ENCODE measurements at places on chromosomes 7 and 10.

DNA sequence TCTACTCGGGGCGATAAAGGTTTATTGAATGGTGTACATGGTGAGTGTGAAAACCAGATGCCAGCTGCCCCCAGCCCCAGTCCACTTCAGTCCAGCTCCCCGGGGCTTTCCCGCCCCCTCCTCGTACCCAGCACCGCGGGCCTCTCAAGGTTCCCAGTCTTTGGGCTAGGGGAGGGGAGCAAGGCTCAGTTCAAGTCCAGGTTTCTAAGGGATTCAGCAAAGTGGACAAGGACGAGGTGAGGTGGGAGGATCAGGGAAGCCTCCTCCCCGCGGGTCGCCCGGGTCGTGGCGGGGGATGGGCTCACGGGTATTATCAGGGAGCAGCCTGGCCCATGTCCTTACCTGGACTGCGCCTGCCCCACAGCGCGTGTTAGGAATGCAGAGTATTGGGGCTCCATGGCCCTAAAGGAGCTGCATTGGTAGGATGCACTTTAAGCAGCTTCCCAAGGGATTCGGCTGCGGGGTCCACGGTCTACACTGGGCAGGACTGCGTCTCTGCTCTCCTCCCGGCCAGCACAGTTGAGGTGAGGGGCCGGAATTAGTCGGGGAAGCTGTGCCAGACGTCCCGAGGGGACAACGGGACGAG is 541 bp upstream of the PFKFB3 start:
- no peak for DNase-seq

DNA sequence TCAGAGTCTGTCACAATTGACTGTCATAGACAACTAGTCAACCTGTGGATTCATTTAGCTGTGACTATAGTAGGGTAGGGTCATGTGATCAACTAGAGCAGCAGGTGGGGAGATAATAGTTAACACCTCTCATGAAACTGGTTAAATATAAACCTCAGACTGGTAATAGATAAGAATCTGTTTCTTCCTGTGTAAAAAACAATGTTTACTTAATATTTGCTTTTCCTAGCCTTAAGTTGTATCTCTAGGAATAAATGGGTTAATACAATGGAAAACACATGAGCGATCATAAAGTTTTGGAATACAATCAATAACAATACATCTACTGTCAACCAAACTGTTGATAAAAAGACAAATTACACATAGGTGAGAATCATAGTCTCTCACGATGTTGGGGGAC is 43.4 kb upstream of the ITGB8 start:
- DNase-seq: no peak

- DNase-seq: no peak
These were observed at the start of gene PPP1R17 for GRCh38 chr7:31687024-31687748. Gene PPP1R17, plus strand, starts transcription at chr7:31687215. Its CDS starts 5,227 bp downstream, at chr7:31692442.

- no peak for DNase-seq
These were observed 92.0 kb upstream of the LRRTM3 start for GRCh38 chr10:66833861-66834260.

DNA sequence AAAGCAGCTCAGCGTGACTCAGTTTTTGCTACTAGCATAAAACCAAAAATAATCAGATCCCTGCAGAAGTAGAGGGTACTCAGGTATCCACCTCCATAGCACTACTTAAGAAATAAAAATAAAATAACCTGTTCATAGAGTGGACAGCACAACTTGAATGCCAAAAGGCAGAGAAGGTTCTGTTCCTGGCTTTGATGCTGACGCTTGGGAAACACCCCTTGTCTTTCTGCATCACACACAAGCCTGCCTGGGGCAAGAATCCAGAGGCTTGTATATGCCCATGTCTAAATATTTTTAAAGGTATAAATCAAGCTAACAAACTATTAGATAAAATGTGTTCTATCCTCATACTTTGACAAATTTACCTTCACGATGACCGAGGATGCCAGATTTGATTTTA is 207.3 kb downstream of the KIAA1217 start:
- no peak for DNase-seq

GRCh38 chr10:78515038-78515872 is 481.6 kb downstream of the RPS24 start:
- DNase-seq: no peak

DNA sequence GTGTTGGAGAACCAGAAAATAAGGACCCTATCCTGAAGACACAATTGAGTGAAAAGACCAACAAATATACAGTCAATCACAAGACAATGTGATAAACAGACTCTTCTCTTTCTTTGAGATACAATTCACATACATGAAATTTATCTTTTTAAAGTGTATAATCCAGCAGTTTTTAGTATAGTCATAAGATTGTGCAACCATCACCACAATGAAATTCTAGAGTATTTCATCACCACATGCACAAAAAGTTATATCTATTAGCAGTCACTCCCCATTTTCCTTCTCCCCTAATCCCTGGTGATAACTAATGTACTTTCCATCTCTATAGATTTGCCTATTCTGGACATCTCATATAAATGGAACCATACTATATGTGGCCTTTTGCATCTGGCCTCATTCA is 8.2 kb upstream of the SORBS1 start:
- DNase-seq: no peak

GRCh38 chr7:104886651-104887050 is 127.4 kb upstream of the KMT2E start:
- DNase-seq: no peak

DNA sequence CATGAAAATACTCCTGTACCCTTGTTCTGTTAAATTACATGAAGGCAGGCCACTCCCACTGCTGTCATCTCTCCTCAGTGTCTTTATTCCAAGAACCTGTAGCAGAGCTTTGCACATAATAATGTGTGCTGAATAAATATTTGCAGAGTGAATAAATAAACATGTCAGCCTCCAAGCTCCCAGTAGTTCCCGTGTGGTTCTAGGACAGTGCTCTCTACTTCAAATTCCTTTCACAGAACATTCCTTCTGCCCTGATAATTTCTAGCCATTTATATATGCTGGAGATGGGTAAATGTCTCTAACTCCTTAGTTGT is 20.3 kb upstream of the HYAL4 start:
- no peak for DNase-seq

GRCh38 chr7:131600085-131600881 is 43.9 kb upstream of the PODXL start:
- DNase-seq: peak; percentile 28

DNA sequence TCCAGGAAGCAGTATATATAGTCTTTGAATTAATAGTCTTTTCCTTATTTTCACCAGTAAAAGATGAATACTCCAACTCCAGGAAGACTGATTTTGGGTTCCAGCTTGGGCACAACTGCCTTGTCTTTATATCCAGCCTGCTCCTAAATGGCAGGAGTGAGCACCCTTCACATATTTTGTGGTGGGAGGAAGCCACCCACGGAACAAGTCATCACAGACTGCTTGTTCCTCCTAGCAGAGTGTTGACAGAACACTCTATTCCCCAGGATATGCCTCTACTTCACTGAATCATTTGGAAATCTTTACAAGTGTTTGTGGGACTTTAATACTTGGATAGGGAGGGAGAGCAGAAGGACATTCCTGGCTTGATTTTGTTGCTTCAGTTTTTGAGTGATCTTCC is 31.7 kb downstream of the ITPRID1 start:
- no peak for DNase-seq

DNA sequence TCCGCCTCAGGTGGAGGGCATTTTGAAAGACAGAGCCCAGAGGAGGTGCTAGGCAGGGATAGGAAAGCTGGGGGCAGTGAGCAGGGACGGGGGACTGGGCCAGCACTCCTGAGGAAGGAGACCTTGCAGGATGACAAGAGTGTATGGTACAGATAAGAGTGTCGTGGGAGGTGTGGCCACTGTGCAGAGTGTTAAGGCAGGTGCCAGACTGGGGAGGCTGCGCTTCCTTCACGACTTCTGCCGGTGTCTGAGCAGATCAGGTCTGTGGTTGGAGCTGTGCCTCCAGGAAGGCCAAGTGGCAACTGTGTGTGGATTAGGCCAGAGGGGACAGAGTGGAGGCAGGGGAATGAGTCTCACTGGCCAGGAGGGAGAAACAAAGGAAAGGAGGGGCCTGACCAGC is 161.7 kb downstream of the HIBADH start:
- DNase-seq: no peak

- no peak for DNase-seq
These were observed 27.8 kb downstream of the RBM20 start for GRCh38 chr10:110671788-110672579.

DNA sequence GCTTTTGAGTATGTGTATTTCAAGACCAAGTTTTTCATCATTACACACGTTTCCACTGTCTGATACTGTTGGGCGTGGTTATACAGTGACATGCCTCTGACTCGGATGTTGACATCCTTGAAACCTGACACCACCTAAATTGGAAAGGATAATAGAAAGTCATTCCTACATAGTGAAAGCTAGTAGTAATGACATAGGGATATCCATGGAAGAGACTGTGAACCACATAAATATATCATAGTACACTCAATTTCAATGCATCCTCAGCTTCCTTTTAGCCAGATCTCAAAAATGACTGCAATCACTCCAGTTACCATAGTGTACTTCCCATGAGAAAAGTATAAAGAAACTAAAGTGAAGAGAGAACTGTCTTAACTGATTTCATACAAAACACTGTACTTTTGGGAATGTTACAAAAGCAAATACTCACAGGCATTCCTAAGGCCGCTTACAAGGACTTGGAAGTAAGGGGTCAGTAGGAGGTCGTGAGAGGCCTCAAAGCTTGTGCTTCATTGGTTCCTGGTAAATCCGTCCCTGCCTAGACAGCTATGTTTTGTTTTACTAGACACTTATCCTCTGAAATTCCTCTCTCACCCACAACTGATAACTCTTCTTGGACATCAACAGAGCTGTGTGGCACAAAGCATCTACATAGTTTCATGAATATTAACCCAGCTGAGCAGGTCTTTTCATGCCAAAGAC is 71.8 kb upstream of the VWDE start:
- DNase-seq: no peak

- no peak for DNase-seq
These were observed 3.2 kb downstream of the TOMM7 start for GRCh38 chr7:22819476-22819875.

GRCh38 chr7:31094271-31094670 is 42.2 kb downstream of the ADCYAP1R1 start:
- no peak for DNase-seq

DNA sequence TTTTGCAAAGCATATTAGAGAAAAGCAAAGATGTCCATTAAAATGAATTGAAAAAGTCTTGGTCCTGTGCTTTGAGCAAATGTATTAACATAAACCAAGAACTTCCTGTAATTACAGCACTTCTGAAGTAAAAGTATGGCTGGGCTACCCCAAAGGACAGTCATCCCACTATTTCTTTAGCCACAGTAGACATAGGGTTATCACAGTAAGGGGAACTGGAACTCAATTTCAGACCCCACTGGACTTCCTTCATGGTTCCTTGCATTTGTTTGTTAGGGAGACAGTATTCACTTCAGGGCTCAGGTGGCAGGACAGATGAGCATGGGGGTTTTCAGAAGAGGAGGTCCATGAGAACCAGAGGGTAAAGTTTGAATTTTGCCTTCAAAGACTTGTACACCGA is 203.1 kb upstream of the PDE1C start:
- DNase-seq: no peak

- no peak for DNase-seq
These were observed 9.1 kb downstream of the USP6NL start for GRCh38 chr10:11602358-11602757.

DNA sequence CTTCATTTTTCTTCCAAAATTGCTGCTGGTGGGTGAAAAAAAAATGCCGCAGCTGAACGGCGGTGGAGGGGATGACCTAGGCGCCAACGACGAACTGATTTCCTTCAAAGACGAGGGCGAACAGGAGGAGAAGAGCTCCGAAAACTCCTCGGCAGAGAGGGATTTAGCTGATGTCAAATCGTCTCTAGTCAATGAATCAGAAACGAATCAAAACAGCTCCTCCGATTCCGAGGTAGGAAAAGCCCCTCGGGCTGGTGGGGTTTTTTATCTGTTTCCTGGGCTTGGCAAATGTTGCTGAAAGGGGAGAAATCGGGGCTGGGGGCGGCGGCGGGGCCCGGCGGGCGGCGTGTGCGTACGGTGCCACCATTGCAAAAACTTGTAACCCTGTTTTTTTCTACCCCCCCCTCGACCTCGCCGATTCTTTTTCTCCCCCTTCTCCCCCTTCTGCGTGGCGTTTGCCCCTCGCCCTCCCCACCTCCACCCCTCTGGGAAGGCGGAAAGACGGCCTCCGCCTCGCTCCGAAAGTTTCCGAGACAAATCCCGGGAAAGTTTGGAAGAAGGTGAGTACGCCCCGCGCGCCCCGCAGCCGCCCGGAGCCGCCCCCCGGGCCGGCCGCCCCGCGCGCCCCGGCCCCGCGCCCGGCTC is 789 bp downstream of the TCF7L2 start:
- DNase-seq: no peak

DNA sequence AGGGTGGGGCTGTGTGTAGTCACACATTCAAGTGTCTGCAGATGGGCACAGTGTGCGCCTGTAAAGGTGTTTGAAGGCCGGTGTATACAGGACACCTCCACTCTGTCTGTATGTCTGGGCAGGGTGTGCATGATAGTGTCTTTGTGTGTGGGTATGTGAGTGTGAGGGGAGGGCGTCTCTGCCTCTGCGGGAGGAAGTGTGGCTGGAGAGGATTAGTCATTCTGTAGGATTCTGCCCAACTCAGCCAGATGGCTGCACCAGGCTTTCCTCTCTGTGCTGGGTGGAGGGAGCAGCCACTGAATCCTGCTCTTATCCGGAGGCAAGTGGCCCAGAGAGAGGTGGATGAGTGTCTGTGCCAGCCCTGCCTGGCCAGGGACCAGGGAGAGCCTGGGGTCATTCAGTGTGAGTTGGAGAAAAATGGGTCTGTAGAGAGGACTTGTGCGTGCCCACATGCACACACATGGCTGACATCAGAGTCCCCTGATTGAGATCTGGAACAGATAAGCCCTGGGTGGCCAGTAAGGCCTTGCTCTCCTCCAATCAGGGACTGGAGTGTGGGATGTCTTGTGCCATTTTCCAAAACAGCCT is 1.7 kb downstream of the SFXN3 start:
- no peak for DNase-seq

GRCh38 chr10:44715136-44715535 is 196.0 kb upstream of the TMEM72 start:
- no peak for DNase-seq

DNA sequence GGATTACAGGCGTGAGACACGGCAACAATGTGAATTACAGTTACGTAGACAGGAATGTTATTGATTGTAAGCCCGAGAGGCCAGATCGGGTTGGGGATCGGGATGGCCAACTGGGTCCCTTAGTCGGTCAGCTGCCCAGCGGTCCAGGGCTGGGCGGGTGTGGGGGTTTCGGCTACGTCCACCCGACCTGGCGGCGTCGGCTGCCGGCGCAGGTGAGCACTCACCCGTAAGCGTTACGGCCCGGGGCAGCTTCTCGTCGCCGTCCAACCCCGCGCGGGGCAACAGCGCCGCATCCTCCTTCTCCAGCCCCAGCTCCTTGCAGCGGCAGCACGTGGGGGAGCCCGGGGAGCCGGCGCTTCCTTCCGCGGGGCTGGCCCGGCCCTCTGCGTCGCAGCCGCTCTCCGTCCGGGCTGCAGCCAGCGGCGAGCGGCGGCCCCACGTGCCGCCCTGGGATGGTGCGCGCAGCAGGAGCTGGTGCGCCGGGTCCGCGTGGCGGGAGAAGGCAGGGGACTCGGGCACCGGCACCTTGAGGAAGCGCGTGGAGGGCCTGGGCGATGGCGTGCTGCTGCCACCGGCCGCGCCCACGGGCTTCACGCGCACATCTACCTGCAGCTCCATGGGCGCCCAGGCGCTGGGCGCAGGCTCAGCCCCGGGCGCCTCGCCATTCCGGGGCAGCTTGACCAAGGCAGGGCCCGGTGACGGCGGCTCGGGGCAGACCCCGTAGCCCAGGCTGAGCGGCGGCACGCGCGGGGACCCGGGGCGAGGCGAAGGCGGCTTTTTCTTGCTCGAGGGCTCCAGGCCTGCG is 609 bp downstream of the KLRG2 start:
- DNase-seq: no peak
